ENCODE measurements at places on chromosomes 6 and 20.

DNA sequence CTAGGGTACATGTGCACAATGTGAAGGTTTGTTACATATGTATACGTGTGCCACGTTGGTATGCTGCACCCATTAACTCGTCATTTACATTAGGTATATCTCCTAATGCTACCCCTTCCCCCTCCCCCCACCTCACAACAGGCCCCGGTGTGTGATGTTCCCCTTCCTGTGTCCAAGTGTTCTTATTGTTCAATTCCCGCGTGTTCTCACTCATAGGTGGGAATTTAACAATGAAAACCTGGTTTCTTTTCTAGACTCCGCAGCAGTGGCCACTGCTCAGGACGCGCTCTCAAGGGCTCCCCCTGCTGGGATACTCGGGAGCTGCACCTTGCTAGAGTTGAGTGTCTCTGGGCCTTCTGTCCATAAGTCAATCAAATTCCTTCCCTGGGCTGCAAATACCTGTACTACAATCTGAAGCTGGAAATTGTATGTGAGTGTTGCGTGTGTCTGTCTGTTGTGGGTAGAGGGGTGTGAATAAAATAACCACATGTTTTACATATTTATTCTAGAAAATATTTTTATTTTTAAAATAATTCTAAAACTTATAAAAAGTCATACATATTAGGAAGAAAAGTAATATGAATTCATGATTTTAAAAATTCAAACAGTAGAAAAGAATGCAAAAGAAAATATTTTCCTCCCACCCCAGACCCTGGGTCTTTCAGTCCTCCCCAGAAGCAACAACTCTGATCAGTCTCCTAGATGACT is 8.2 kb upstream of the CEP250 start:
- peak; percentile 84 for DNase-seq

GRCh38 chr20:4045741-4046140 is 30.4 kb upstream of the RNF24 start:
- no peak for DNase-seq

GRCh38 chr6:107820338-107821261 is 3.5 kb downstream of the SCML4 start:
- peak; percentile 69 for DNase-seq

- DNase-seq: no peak
These were observed 10.4 kb upstream of the KCNK5 start for GRCh38 chr6:39239527-39240154.

GRCh38 chr6:69976591-69977090 is 110.3 kb downstream of the COL19A1 start:
- no peak for DNase-seq

GRCh38 chr20:20641783-20642182 is 70.7 kb downstream of the RALGAPA2 start:
- DNase-seq: no peak

- DNase-seq: peak; percentile 10
These were observed 2.1 kb downstream of the SOBP start for GRCh38 chr6:107491760-107492660.

- DNase-seq: no peak
These were observed 224.3 kb downstream of the MAFB start for GRCh38 chr20:40464731-40465208.

DNA sequence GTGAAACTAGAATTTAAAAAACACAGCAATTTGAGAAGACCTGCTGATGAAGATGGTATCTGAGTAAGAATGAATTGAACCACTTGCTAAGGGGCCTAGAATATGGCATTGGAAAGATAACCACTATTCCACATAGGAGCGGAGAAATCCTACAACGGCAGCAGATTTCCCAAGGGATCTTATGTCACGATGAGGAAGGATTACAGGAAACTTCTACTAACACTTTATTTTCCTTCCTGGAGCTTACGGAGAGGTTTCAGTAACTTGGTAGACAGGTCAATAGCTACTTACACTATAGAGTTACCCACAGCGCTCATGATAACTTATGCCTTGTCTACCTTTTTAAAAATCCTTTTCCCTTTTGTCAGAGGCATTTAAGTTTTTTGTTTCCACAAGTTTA is 11.8 kb upstream of the TCF21 start:
- no peak for DNase-seq

DNA sequence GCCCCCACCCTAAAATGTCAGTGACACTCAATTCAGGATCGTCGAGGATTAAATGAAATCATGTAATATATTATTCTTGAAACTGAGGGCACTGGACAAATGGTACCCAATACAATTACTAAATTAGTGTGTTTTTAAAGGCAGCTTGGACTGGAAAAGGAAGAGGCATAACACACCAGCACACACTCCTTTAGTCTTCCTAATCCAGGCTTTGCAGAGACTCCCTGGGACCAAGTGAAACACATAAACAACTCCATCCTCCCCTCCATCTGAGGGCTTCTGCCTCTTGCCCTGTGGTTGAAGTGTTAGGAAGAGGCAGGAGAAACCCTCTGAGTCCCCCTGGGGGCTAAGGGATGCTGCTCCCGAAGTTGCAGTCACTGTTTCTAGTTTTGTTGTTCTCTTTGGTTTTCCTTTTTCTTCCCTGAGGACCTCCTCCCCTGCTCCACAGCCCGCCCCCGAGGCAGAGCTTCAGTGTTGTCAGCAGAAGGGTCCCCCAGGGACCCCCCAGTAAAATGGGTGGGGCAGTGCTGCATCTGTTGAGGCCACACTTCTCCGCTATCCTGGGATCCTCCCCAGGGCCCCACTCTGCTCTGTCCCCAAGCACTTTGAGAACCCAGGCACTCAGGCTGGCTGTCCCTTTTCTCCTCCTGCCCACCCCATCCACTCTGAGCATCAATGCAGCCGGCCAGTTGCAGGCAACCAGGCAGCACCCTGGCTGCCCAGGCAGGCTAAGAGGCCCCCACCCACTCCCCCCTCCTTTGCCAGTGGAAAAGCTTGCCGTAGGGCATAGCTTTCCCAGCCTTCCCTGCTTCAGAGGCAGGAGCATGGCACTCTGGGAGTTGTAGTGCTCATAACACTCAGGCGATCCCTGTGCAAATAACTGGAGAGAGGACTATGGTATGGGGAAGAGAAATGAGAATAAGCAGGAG is 5.9 kb downstream of the TMEM63B start:
- peak; percentile 68 for DNase-seq

DNA sequence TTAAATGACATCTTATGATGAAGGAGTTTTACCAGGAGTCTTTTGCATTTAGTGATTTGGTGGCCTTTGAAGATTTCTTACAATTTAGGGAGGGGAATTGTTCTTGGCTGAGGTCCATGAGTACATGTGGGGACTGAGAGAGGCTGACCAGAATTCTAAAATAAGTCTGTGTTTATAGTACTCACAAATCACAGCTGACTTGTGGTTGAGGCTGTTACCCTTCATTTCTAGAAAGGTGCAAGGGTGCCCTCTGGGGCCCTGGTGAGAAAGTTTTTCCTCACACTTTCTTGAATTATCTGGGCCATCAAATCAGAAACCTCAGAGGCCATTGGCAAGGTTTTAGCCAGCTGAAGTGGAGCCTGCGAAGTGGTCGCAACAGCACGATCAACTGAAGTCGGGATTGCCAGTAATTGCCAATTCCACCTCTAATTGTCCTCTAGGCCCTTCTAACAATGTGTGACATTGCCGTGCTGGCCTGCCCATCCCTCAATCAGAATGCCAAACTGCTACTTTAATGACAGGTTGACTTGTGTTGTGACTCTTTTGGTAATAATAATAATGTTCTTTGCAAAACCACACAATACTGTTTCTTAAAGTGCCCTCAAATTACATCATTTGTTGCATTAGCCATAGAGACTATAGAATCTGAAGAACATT is 221.6 kb downstream of the OGFRL1 start:
- peak; percentile 13 for DNase-seq

GRCh38 chr20:36400909-36401735 is 95.0 kb downstream of the DLGAP4 start:
- DNase-seq: no peak
